Non-pigmented ciliary epithelial cell (primary cell): ENCODE measurements at places on chromosomes 6 and 20.

GRCh38 chr20:50642288-50642803, 49.0 kb downstream of the RIPOR3 start:
- no peak for DNase-seq

DNA sequence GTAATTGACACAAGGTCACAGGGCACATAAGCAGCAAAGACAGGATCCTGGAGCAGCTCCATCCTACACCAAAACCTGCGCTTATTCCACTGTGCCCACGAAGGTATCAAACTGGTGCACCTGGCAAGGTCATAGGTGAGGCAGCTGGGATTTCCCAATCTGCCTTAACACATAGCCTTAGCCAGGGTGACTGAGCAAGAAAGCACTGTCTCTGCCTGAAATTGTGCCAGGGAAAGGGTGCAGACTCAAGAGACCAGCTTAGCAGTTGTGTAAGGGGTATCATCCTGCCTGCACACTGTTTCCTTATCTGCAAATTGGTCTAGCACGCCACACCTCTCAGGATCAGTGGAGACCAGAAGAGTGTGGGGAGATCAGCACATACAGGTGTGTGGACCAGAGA, 82.8 kb downstream of the MAFB start:
- DNase-seq = no peak

DNA sequence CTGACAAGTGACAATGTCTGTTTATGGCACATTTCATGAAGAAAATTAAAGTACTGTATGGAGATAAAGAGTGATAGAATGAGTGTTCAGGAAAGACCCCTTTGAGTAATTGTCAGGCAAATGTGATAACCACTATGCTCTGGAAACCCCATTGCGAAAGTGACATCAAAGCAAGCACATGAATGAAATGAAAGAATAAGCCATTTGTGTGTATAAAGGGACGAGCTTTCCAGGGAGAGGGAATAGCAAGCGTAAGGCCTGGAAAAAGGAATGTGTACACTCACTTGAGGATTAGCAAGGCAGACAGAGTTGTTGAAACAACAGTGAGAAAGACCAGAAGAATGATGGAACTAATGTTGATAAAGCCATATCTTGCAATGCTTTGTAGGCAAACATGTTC, 490.0 kb downstream of the GRIK2 start:
- peak; percentile 17 for DNase-seq

GRCh38 chr6:44054721-44055559, 72.3 kb downstream of the MRPL14 start:
- DNase-seq = no peak

- peak; percentile 3 for DNase-seq
These were observed 537 bp downstream of the TCP1 start for GRCh38 chr6:159788753-159789376.

DNA sequence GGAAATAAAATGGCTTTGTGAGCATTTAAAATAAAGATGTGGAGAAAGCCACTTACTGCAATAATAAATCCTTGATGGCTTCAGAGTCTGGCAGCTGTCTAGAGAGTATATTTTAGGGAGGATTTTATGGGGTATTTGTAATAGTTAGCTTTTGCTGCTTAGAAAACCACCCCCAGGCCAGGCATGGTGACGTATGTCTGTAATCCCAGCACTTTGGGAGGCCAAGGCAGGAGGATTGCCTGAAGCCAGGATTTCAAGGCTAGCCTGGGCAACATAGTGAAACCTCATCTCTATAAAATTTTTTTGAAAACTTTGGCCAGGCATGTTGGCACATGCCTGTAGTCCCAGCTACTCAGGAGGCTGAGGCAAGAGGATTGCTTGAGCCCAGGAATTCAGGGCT, 63.8 kb downstream of the ISM1 start:
- no peak for DNase-seq

GRCh38 chr6:127207591-127208120, 59.0 kb upstream of the RNF146 start:
- no peak for DNase-seq

DNA sequence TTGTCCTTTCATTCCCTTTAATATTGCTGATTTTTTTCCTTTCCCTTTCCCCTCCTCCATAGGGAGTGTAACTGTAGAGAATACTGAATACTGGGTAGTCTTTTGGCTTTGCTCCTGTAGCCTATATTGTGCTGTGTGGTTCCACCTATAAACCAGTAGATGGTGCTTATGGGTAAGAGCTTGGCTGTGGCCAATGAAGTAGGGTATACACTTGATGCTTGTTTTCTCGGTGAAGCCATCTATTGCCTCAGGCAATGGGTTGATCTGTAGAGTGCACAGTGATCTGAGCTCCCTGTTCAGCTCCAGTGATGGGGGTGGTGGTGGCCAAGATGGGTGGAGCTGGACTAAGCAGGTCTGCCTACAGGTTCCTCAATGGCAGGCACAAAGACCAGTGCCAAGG, 203.3 kb upstream of the IMPG1 start:
- no peak for DNase-seq

DNA sequence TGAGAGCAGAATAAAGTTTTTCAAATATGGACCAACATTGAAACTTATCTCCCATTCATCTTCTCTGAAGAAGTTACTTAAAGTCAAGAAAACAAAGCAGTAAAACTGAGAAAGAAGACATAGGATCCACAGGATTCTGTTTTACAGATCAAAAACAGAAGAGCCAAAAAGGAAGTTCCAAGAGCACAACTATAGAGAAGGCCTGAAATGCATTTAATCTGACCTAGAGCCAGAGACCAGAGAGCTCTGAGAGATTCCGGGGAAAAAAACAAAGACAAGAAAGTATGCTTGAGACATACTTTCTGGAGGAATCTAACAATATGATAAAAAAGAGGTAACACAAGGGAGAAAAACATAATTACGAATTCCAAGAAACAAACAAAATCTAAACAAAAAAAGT, 26.1 kb downstream of the SRPK1 start:
- no peak for DNase-seq

DNA sequence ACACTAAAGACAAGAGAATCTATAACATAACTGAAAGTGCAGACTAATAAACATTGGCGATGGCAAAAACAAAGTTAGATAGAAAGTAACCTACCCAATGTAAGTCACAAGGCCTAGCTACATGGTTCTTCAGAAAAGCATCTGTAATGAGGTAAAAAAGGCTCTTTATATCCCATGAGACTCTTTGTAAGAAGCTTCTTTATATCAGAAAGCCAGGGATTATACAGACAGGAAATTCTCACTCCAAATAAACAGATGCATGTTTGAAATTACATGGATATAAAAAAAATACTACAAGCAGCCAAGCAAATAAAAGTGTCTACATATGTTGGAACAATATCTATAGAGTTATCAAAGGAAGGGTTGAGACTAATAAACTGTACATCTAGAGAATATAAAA, 284.9 kb upstream of the NRSN1 start:
- no peak for DNase-seq

DNA sequence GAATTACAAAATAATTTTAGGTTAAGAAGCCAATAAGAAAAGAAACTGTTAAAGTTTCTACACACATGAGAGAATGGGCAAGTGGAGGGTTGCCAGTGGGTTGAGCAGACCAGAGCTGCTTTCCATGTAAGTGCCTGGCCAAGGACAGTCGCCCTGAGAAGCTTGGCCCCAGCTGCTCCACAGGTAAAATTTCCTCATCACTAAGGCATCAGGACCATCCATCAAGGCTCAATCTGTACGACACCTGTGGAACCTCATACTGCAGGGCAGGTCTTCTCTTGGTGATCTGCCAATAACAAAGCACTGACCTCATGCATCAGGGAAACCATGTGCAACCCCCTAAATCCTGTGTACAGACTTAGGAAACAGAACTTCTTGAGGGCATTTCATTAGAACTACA, 115.4 kb downstream of the INSM1 start:
- DNase-seq = no peak

GRCh38 chr6:108365478-108365877, 70.6 kb downstream of the AFG1L start:
- DNase-seq = no peak

GRCh38 chr20:47960277-47960676, 175.0 kb upstream of the SULF2 start:
- no peak for DNase-seq

DNA sequence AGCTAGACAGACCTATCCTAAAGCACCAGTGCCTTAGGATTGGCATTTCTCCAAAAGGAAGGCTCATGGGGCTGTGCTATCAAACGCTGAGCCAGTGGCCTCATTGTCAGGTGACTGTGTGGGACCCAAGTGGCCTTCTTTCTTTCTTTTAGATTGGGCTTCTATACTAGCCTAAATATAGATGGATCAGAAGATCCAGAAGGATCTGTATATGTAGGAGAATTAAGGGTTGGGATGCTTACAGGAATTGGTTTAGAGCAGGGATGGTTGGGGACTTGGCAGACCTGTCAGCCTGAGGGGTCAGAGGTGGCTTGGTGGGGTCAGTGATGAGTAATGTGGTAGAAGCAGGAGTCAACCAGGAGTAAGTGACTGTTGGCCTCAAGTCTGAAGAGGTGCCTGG, 14.8 kb downstream of the ABT1 start:
- no peak for DNase-seq

- no peak for DNase-seq
These were observed 326.7 kb upstream of the CNR1 start for GRCh38 chr6:88492824-88493223.

DNA sequence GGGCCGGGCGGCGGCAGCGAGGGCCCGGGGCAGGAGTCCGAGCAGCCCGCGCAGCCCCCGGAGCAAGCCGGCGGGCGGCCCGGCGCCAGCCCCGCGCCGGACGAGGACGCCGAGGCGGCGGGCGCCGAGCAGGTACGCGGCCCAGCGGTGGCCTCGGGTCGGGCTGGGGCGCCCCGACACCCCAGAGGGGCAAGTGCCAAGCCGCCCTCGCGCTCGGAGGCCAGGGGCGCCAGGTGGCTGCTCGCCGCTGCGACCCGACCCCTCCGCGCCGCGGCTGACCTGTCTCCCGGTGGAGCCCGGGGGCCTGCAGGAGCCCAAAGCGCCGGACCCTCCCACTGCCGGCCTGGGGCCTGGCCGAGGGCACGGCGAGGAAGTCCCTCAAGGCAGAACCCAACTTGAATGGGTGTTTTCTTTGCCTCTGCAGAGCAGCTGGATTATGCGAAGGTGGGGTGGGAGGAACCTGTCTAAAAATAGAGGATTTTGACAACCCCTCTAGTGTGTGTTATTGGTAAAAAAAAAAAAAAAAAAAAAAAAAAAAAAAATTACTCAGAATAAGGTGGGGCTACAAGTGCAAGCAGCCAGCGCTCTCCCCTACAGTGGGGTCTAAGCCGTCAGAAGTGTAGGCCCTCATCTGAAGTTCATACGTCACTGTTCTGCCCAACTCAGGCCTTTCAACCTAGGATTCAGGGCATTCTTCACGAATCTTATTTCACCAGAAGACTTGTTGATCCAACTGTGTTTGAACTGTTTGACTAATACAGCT, 609 bp downstream of the OGFRL1 start:
- DNase-seq = no peak

GRCh38 chr6:143476545-143476944, 25.9 kb downstream of the PEX3 start:
- DNase-seq = no peak

DNA sequence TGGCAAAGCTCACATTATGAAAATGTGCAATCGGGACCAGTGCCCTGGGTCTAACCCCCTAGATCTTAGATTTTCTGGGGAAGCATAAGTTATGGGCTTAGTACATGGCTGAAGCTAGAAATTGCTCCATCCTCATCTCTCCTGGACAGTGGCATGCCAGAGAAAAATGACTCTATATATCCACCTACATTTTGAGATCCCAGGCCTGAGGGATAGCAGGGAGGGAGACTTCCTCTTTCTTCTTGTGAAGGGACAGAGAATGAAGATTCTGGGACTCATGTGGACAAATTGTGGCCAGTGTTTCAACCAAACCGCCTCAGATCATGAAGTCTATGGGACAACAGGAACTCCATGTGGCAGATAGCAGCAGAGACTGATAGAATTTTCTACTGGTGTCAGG, 35.4 kb downstream of the GSTA2 start:
- no peak for DNase-seq

DNA sequence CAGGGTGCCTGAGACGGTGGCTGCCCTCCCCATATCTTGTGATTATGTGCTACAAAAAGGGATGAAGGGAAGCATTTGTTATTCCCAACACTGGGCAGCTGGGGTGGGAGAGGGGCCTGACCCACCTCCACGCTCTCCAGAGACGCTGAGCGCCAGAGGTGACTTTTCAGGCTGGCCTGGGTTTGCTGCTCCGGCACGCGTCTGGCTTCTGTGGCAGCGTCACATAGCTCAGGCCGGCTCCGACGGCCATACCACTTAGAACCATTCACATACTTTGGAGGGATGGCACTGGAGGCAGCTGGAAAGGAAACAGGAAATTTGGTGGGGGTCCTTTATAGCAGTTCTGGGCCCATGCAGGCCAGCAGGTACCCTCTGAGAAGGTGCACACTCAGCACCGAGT, 72.6 kb downstream of the NINL start:
- DNase-seq = no peak

DNA sequence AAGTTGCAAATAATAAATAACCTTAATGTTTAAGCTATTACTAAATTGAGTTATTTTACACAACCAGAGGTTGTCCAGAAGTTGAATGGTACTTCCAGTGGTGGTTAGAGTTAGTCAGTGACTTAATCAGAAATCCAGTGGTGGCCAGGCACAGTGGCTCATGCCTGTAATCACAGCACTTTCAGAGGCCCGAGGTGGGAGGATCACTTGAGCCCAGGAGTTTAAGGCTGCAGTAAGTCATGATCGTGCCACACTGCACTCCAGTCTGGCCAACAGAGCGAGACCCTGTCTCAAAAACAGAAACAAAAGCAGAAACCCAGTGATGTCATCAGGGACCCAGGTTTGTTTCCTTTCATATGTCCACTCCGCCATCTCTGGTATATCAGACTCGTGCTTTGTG, 35.0 kb downstream of the TSPYL4 start:
- no peak for DNase-seq

DNA sequence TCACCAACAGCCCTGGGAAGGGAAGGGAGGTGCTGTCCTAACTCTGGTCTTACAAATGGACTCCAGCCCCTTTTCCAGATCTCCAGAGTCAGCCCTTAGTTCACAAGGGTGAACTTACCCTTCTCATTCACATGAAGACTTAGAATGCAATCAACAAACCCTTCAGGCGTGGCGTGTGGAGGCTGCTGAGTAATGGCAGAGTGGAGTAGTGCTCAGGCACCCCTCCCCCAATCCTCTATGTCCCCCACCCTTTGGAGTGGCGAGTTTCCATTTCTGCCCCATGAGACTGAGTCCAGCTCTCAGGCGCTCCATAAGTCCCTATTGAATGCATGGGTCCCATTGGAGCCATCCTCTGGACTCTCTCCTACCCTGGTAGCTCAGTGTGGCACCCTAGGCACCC, 3.3 kb downstream of the SNAI1 start:
- DNase-seq = no peak

DNA sequence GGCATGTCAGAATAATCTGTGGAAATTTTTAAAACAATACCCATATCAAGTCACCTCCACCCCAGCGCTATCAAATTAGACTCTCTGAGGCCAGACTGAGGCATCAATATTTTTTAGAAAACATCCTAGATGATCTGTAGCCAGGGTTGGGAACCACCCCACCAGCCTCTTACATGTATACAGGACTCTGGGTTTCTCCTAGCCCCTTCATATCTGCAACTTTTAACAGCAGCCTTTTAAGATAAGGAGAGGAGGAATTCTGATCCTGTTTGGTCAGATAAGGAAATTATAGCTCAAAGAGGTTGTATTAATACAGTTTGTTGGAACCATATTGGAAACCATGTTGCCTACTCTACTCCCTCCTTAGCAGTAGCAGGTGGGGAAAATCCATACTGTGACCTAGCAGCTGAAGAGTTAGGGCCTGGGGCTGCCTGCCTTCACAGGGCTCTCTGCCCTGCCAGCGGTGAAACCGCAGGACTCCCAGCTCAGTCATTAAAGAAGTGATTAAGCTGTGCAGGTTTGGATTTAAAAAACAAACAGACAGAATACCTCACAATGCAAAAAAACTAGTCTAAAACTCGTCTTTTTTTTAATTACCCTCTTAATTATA, 30.0 kb downstream of the BRPF3 start:
- DNase-seq = no peak
